ENCODE measurements at places on chromosomes 2 and 18.
A peak's percentile ranks its signal among the peaks of the same experiment; 100 is the strongest.

DNA sequence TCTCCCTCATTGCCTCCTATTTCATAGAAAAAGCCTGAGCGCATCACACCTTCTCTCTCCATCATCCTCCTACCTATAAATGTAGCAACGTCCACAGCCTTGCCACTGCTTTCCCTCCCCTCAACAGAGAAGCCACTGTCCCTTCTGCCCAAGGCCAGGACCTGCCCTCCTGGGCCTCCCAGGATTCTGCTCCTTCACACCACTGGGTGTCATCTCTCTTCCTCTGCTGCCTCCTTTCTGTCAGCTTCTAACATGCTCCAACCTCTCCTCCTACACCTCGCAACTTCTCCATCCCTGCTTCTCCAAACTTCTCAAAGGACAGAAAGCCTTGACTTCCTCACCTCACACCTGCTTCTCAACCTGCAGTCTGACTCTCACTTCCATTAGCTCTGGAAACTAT lies 21.2 kb upstream of the ME2 start:
- no peak for DNase-seq

DNA sequence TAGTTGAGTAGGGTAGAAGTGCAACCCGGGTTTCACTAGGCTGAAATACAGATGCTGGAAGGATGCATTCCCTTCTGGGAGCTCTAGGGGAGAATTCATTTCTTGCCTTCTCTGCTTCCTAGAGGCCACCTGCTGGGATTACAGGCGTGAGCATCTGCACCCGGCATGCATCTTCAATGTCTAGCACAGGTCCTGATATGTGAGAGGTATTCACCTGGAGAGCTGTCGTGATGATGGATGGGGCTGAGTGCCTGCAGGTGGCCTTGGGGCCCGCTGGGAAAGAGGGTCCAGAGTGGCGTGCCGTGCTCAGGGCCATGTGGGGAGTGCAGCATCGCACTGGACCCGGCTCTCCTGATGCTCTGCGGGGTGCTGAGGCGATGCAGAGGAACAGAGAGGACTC lies 6.6 kb upstream of the NTSR2 start:
- DNase-seq: no peak

- DNase-seq: no peak
Measured at GRCh38 chr2:42796427-42797248, 4.3 kb upstream of the HAAO start.

- DNase-seq: no peak
Measured at GRCh38 chr18:35740656-35741055, 159.1 kb downstream of the GALNT1 start.

DNA sequence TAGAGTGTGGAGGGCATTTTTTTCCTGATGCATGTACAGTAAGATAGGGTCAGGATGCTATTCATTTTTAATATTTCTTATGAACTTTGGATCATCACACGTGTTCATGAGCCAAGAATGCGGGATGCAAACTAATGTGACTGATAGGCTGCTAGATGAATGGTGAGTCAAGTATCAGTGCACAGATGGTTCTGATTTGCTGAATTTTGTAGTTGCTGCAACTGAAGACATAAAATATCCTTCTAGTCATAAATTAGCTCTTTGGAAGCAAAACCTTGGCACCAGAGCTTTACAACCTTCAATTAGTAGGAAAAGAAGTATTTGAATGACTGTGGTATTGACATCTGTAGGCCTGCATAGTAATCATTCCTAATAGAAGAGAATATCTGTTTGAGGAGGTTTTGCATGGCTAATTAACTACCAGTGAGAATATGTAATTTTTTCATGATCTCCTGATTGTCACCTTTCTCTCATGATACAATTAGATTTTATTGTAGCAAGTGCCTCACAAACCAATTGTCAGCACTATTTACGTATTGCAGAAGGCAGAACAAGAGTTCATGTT lies 94.0 kb downstream of the VRK2 start:
- DNase-seq: no peak

GRCh38 chr2:235952714-235953113 lies 215.5 kb downstream of the GBX2 start:
- no peak for DNase-seq

- DNase-seq: no peak
Measured at GRCh38 chr18:49127471-49128190, 176.9 kb upstream of the SMAD7 start.

DNA sequence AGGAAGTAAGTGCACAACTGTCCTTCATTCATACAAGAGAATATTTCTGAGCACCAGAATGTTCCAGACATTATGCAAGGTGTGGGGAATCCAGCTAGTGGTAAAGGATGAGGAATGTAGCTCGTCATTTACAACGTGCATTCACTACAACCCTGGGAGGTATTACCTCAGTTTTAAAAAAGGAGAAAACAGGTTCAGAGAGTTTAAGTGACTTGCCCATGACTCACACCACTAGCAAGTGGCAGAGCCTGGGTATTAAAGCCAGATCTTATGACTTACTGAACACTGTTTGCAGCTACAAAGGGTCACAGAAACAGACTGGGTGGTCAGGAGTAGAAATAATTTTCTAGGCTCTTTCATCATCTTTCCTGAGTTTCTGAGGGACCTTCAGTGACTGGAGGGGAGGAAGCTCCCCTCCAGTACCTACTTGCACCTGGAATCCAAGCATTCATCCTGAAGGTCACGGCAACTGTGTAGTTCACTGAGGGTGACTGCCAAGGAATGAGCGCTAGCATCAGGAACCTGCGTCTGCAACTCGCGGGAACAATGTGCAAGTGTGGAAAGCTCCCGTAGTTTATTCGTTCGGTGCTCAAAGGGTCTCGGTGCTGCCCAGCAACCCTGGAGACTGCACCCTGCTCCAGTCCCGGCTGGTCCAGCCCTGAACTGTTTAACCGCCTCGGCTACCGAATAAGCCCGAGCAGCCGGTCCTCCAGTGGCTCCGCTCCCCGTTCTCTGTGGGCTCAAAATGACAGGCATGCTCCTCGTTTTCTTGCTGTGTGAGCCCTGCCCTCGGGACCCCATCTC lies 647 bp downstream of the CCDC121 start:
- no peak for DNase-seq

GRCh38 chr18:70684821-70685220 lies 396.0 kb downstream of the SOCS6 start:
- DNase-seq: no peak

- DNase-seq: no peak
Measured at GRCh38 chr18:814300-815084, 2.5 kb upstream of the YES1 start.

DNA sequence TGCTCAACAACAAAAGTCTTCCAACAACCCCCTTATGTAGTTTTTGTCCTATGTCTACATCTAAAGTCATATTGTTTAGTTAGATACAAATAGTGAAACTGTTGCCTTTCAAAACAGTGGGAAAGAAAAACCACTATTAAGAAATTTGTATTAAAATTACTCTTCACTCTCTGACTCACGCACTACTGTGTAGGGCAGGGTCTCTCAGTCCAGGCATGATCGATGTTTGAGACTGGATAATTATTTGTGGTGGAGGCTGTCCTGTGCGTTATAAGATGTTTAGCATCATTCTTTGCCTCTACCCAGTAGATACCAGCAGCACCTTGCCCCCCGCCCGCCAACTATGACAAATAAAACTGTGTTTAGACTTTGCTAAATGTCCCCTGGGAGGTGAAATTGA lies 369.4 kb upstream of the ZEB2 start:
- DNase-seq: no peak

- DNase-seq: no peak
Measured at GRCh38 chr2:170493426-170494097, 221.6 kb upstream of the SP5 start.

GRCh38 chr2:187547353-187547979 lies 6.8 kb downstream of the TFPI start:
- no peak for DNase-seq

DNA sequence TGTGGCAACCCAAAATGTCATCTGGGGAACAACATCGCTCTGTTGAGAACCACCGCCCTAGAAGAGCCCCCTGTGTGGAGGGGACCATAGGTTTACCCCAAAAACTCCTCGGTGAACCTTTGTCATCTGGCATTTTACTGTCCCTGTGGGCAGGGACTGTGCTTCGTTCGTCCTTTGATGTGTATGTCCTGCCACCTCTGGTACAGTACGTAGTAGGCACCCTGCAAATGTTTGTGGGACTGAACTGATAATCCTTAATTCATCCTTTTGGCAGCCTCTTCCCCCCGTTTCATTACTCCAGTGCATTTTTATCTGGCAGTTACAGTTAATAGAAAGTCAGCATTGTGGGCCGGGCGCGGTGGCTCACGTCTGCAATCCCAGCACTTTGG lies 728 bp downstream of the NAPG start:
- DNase-seq: no peak

DNA sequence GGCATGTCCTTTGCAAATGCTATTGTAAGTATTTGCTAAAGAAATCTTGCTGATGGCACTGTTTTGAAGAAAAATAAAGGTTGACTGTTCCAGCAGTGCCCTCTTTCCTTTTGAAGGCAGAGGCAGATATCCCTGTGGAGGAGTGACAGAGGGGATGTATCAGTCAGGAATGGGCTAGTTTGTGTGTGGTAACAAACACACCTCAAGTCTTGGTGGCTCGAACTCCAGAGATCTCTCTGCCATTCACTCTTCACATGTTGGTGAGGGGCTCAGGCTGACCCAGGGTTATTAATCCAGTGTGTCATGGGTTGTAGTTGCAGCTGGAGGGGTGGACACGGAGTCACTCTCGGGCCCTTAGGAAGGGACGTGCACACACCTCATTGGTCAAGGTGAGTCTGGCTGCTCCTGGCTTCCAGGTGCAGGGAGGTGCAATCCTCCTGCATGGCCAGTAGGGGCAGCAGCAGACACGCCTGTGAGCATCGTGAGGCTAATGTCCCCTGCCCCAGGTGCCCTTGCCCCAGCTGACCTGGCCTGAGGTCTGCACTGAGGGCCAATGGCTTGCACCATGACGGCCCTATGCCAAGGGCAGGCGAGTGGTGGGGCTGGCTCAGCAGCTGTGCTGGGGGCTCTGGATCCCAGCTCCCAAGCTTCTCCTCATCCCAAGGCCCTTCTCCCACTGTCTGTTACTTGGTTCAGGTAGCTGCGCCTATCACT lies 146.5 kb downstream of the ASB1 start:
- DNase-seq: peak; percentile 79

GRCh38 chr18:23884681-23885375 lies 129.7 kb upstream of the TTC39C start:
- DNase-seq: no peak

DNA sequence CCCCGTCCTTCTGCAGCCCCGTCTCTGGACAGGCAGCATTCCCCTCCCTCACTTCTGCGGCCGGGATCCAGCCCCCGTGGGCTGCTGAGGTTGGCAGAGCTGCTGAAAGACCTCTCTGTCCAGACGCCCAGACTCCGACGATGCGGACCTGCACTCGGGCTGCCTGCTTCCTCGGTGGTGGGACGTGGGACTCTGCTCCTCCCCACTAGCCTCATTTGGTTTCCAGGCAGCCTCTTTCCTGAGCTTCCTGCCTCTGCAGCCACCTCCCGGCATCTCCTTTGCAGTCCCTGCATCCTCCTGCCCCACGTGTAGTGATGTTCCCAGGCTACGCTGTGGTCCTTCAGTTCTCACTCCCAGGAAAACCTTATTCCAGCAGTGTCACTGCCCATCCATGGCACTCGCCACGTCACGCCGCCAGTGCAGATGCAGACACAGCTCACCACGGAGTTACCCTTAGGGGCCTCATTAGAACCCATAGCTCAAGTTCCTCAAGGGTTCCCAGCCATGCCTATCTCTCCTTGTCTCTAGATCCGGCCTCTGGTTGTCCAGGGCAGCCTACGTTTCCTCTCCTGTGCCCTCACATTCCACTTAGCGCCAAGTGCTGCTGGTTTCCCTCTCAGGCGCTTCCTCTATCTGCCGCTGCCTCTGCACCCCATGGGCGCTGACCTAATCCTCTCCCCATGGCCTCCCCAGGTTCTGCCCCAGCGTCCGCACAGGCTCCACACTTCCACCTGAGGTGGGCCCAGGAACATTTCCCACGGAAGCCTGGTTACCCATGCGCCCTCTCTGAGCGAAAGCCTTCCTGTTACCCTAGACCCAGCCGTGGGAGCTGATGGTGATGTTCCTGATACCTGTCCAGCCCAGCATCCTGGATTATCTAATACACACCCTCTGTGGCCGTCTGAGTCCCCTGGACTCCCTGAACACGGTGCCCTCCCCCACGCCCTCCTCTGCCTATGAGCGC lies 318.3 kb upstream of the MYT1L start:
- DNase-seq: no peak

DNA sequence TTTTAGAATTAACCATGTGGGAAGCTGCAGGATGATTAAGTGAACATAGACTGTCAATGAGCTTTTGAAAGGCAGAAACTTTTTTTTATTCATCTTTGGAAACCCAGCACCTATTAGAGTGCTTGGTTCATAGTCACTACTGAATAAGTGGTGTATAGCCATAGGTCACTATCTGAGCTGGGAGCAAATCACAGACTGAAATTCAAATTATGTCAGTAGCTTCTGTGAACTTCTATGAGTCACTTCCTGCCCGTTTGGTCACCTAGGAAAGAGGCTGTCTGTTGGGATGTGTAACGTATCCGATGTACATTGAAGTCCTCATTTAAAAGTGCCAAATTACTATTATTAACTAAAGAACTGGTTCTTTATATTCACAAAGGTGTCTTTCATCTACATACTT lies 20.5 kb upstream of the SLC40A1 start:
- no peak for DNase-seq

GRCh38 chr2:38515155-38516074 lies 87.3 kb downstream of the HNRNPLL start:
- no peak for DNase-seq

DNA sequence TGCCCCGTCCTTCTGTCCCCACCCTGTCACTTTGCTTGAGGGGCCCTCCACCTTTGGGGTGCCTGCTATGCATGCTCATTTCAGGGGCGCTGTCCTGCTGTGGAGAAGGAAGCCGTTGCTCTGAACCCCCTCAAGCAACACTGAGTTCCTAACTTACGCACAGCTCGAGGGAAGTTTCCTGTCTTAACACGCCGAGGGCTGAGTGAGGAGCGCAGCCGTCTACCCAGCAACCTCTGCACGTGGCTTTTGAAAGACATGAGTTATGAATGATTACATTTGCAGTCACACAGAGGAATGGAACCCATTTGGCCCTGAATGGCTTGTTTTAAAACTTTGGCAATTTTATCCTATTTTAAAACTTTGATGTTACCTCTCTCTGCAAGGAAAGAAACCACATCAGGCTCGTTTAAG lies 14.0 kb downstream of the RAMP1 start:
- DNase-seq: no peak

- no peak for DNase-seq
Measured at GRCh38 chr2:199581935-199582360, 124.2 kb upstream of the SATB2 start.

- DNase-seq: no peak
Measured at GRCh38 chr2:33437297-33437696, 39.2 kb upstream of the RASGRP3 start.

Data from 8988T (cell line).